ENCODE measurements at places on chromosomes 7 and 10.

DNA sequence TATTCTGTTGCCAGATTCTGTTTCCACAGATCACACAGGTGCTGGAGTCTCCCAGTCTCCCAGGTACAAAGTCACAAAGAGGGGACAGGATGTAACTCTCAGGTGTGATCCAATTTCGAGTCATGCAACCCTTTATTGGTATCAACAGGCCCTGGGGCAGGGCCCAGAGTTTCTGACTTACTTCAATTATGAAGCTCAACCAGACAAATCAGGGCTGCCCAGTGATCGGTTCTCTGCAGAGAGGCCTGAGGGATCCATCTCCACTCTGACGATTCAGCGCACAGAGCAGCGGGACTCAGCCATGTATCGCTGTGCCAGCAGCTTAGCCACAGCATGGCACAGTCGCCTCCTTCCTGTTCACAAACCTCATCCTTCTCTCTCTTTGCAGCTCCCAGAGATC, 237.5 kb upstream of the PRSS1 start:
- DNase-seq = no peak

GRCh38 chr10:61683319-61683718, 20.6 kb downstream of the CABCOCO1 start:
- DNase-seq = no peak

DNA sequence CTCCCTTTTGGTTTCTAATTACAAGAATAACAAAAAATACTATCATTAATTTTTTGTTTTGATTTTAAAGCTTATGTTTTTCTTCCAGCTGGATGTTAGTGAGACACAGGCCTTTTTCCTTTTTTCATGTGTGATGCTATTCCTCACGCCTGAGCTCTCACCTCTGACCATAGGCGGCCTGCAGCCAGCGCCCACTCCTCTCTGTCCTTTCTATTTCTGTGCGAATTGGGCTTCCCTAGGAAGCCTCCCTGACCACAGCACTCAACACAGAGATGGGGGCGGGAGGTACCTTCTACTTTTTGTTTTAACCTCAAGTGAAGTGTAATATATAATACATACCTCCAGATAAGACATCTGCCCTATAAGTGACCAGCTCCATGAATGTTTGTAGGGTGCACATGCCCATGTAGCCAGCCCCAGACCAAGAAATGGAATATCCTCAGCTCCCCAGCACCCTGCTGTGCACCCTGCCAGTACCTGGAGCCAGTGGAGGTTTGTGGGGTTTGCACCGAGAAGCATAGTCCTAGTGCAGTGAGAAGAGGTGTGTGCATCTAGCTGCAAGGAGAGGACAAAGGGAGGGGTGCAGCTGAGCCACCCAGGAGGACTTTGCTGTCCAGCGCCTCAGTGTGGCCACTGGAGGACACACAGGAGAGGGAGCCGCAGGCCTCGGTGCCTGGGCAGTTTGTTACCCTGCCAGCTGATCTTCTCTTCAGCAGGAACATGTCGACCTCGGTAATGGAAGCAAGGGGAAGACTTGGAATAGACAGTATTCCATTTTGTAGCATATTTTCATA, 38.5 kb downstream of the BNIP3 start:
- no peak for DNase-seq

DNA sequence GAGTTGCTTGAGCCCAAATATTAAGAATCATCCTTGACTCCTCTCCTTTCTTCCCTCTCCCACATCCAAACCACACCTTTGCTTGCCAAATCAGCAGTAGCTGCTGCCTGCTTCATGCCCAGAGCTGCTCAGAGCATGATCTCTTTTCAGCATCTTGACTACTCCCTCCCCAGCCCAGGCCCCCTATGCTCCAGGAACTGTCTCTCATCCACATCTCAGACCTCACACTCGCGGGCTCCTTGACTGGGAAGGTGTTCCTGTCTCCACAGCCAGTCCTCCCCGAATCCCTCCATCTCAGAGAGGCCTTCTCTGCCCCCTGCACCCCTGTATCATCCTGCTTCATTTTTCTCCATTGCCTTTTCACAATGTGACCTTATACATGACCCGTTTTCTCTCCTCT, 157.0 kb downstream of the DNAJB6 start:
- no peak for DNase-seq

- DNase-seq = no peak
Observed at GRCh38 chr7:151699147-151699927, 177.6 kb downstream of the PRKAG2 start.

DNA sequence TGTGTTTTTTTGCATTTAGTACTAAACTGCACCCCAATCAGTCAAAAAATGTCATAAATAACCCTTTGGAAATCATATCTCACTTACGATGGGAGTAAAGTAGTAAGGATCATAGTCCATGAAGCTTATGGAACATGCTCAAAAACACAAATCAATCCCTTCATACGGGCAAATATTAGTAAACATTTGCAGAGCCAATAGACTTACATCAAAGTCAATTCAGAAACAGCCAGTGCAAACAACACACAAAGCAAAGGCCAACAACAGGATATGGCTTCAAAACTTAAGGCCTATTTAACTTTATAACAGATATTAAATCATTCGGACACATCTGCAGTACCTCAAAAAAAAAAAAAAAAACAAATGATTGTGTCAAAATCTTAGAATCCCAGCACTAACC, 32.1 kb downstream of the SGCE start:
- DNase-seq = no peak

GRCh38 chr10:132429281-132430230, 32.6 kb downstream of the PWWP2B start:
- no peak for DNase-seq

GRCh38 chr10:18260310-18260922, 120.2 kb downstream of the CACNB2 start:
- no peak for DNase-seq

DNA sequence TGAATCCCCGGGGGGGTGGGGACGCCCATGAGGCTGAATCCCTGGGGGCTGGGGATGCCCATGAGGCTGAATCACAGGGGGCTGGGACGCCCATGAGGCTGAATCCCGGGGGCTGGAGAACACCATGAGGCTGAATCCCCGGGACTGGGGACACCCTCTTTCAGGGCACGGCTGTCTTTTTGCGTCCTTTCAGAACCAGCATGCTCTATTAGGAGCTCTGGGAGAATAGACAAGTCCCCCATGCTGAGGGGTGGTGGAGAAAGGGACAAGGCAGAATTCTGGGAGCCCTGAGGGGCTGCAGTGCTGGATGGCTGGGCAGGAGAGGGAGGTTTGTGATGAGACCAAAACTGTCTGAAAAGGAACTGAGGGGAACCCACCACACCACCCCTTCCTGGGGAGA, 257.3 kb upstream of the TCERG1L start:
- no peak for DNase-seq

DNA sequence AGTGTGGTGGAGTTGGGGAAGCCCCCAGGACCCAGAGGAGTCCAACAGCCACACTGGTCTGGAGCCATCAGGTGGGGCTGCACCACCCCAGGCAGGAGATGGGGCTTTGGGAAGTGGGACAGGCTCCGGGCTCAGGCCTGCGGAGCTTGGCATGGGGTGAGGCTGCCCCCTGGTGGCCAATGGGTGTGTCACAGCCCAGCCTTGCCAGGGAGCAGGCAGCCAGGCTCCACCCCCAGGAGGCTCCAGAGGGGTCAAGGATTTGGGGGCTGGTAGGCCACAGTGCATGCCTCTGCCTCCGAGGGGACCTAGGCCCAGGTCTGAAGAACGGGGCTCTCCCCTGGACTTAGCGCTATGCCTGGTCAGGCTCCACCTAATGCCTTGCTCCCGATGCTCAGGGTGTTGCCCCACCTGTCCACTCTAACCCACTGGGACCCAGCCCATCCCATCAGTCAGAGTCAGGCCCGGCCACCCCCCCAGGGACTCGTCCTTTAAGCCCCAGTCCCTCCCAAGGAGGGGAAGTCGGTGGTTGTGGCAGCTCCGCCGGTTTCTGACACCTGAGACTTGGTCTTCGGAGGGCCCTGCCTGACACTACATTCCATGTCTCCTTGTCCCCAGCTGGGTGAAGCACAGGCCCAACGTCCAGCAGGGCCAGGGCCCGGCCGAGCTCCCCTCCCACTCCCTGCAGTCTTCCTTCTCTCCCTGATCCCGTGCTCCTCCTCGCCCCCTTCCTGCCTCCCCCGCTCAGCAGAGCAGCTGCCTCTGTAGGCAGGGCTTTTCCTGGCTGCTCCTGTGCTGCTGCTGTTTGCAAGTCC, 11.3 kb upstream of the SAMD8 start:
- peak; percentile 91 for DNase-seq

GRCh38 chr10:24382596-24382978, 173.6 kb downstream of the KIAA1217 start:
- no peak for DNase-seq

DNA sequence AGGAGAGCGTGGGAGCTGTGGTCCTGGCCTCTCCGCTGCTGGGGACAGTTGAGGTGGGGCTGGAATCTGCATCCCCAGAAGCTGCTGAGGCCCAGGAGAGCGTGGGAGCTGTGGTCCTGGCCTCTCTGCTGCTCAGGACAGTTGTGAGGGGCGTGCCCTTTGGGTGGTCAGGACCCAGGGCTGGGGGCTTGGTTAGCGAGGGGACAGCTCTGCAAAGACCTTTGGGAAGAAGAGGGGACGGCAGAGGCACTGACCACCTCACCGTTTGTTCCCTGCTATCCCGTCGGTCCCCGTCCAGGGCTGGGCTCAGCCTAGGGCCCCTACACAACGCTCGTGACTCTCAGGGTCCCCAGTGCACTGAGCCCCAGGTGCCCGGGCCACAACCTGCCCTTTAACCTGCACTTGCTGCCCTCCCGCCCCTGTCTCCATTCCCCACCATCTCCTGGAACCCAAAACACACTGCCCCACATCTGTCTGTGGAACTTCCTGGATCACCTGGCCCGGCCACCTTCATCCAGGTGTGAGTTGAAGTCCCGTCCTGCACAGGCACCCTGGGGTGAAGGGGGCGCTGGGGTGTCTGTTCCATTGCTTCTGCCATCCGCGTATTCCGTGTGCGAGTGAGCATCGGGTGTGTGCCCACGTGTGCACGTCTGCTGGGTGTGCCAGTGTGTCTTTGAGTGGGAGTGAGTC, 14.1 kb downstream of the FOXL3 start:
- no peak for DNase-seq

DNA sequence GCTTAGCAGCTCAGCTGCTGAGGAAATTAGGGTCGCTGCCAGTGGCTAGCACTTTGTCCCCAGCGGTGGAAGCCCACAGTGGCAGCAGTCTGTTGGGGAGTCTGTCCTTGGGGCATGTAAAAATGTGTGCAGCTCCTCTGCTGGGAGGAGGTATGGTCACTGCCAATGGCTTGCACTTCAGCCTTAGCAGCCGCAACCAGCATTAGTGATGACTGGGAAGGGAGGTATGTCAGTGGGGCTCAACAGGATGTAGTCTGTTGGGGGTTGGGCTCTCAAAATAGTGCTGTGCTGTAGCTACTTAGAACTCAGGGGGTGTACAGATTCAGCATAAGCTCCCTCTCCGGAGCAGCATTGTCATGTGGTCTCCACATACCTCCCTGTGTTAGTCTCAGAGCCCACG, 189.9 kb downstream of the ZEB1 start:
- no peak for DNase-seq

- DNase-seq = no peak
Observed at GRCh38 chr10:59587083-59587755, 122.4 kb downstream of the SLC16A9 start.

GRCh38 chr7:80940539-80941207, 21.8 kb upstream of the SEMA3C start:
- DNase-seq = no peak

All from activated naive CD8-positive, alpha-beta T cell treated with anti-CD3 and anti-CD28 coated beads, Interleukin-2, amount 50 U/mL, for 24 hours (primary cell).